ENCODE measurements at places on chromosomes 6 and 20.

DNA sequence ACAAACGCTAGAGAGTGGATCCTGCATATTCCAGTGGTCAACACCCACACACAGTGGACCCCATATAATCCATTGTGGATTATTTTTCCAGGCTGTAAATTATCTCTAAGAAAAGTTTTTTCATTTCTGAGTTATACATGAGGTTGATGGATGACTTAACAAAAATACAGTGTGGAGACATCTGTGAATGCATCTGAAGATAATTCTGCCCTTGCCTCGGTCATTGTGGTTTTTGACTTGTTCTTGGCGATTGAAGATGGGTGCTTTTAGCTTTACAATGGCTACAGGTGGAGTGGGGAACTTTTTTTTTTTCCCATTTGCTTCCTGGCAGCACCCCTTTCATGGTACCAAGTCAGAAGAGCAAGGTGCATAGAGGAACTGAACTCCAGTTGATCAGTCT lies 242.7 kb downstream of the MYLK4 start:
- no peak overlapping the region for H3K27ac ChIP-seq
- DNase-seq: no peak
- H3K36me3 ChIP-seq: no peaks in the 10 kb centered on the region
- H3K4me3 ChIP-seq: no peak overlapping the region
- peaks cover 31% of the 10 kb centered on the region for H3K27me3 ChIP-seq

DNA sequence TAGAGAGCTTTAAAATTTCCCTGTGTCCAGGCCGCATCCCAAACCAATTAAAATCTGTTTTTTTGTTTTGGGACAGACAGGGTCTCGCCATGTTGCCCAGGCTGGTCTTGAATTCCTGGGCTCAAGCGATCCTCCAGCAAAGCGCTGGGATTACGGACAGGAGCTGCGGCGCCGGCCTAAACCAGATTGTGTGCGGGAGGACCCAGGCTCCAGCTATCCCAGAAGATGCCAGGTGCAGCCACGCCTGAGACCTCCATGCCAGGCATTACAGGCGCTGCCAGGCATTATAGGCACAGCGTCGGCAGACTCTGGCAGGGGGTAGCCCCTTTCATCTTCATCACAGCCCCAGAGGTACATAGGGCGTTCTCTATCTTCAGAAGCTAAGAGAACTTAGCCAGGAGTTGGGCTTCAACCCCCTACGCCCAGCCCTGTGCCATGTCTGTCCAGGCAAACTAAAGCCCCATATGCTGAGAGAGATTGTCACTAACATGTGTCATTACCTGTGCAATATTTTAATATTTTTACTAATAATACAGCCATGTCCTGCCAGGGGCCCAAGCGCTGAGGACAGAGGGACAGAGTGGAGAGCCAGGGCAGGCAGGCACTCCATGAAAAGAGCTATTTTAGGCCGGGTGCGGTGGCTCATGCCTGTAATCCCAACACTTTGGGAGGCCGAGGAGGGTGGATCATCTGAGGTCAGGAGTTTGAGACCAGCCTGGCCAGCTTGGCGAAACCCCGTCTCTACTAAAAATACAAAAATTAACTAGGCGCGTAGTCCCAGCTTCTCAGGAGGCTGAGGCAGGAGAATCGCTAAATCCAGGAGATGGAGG lies 9.8 kb upstream of the GRM4 start:
- H3K4me1 ChIP-seq: peaks cover 2% of the 10 kb centered on the region
- H3K36me3 ChIP-seq: no peaks in the 10 kb centered on the region
- DNase-seq: no peak
- H3K4me3 ChIP-seq: no peak overlapping the region
- no peak overlapping the region for H3K27ac ChIP-seq
- peaks cover 51% of the 10 kb centered on the region for H3K27me3 ChIP-seq

GRCh38 chr6:20001286-20001685 lies 164.1 kb downstream of the ID4 start:
- H3K4me1 ChIP-seq: peaks cover 3% of the 10 kb centered on the region
- no peak overlapping the region for H3K27ac ChIP-seq
- H3K27me3 ChIP-seq: peaks cover 7% of the 10 kb centered on the region
- H3K36me3 ChIP-seq: no peaks in the 10 kb centered on the region
- no peak for DNase-seq
- H3K4me3 ChIP-seq: no peak overlapping the region

- no peak overlapping the region for H3K27ac ChIP-seq
- no peak overlapping the region for H3K4me3 ChIP-seq
- DNase-seq: no peak
- H3K4me1 ChIP-seq: no peaks in the 10 kb centered on the region
These were observed 242.0 kb upstream of the TBX18 start for GRCh38 chr6:85006362-85006761.

GRCh38 chr20:59320854-59321647 lies 20.6 kb downstream of the EDN3 start:
- peaks cover 11% of the 10 kb centered on the region for H3K27me3 ChIP-seq
- H3K4me1 ChIP-seq: no peaks in the 10 kb centered on the region
